Non-pigmented ciliary epithelial cell (primary cell): ENCODE measurements at places on chromosomes 1 and 21.

DNA sequence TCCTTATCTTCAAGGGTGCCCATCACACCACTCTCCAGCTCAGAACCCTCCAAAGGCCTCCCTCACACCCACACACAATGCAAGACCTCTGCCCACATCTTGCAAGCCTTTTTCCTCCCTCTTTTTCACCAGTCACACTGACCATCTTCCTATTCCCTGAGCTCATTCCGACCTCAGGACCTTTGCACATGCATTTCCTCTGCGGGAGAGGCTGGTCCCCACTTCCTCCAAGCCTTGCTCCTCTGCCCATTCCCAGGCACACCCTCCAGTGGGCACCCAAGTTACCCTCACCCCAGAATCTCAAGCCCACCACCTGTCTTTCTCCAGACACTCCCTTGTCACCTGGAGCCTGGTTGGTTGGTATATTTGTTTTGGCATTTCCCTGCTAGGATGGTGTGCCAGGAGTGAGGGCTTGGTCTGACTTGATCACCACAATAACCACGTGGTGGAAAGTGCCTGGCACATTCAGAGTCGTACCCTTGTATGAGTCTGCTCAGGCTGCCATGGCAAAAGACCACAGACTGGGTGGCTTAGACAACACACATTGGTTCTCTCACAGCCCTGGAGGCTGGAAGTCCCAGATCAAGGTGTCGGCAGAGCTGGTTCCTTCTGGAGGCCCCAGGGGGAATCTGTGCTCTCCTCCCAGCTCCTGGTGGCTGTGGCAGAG is 13.2 kb downstream of the MX2 start:
- DNase-seq, result no peak

GRCh38 chr1:1049318-1050165 is 24.6 kb downstream of the RNF223 start:
- no peak for DNase-seq

DNA sequence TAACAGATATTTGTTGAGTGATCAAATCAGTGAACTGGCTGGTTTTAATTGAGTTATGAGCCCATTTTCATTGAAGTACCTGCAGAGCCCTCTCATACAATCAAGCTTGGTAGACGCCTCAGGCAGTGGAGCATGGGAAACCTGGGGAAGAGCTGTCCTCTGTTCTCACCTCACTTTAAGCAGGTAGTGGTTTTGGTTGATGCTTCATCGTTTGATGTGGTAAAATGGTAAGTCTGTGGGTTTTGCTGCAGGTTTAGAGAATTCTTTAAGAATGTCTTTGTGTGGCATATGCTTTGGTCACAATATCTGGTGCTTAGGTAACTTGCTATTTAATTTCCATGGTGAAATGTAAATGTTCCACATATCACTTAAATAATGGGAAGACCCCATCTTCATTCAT is 10.0 kb downstream of the LAMC1 start:
- no peak for DNase-seq

DNA sequence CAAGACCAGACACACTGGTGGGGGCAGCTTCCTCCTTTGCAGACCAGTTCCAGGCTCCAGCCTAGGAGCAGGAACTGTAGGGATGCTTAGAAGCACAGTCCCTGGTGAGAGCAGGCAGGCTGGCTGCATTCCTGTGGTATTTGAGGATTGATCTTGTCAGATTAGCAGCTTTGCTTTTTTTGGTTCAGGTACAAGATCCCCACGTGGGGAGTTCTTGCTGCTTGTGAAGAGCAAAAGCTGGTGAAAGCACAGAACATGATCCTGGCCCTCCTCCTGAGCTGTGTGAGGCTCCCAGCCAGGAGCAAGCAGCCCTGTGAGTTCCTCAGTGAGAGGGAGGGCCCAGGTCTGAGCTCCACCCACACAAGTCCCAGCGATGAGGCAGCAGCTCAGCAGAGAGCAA is 75.3 kb upstream of the ARTN start:
- DNase-seq, result peak; percentile 98
